ENCODE measurements at places on chromosomes 12 and 14.

DNA sequence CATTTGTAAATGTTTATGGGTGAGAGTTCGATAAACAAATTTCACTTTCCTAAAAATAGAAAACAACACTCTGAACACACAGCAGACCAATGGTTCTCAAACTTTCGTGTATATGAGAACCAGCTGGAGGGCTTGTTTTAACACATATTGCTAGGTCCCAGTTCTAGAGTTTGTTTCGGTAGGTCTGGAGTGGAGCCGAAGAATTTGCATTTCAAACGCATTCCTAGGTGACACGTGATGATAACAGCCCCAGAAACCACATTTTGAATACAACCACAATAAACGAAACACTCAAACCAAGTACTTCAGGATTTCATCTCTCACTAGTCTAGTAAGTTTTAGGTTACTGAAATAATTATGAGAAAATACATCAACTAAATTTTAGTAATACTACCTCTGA lies 17.1 kb downstream of the SEC23A start:
- no peak for DNase-seq

GRCh38 chr12:92051441-92051840 lies 94.2 kb downstream of the BTG1 start:
- DNase-seq, result no peak

- no peak for DNase-seq
Measured at GRCh38 chr12:106333010-106333409, 24.5 kb upstream of the POLR3B start.

GRCh38 chr12:121057794-121058193 lies 18.7 kb upstream of the OASL start:
- DNase-seq, result no peak

DNA sequence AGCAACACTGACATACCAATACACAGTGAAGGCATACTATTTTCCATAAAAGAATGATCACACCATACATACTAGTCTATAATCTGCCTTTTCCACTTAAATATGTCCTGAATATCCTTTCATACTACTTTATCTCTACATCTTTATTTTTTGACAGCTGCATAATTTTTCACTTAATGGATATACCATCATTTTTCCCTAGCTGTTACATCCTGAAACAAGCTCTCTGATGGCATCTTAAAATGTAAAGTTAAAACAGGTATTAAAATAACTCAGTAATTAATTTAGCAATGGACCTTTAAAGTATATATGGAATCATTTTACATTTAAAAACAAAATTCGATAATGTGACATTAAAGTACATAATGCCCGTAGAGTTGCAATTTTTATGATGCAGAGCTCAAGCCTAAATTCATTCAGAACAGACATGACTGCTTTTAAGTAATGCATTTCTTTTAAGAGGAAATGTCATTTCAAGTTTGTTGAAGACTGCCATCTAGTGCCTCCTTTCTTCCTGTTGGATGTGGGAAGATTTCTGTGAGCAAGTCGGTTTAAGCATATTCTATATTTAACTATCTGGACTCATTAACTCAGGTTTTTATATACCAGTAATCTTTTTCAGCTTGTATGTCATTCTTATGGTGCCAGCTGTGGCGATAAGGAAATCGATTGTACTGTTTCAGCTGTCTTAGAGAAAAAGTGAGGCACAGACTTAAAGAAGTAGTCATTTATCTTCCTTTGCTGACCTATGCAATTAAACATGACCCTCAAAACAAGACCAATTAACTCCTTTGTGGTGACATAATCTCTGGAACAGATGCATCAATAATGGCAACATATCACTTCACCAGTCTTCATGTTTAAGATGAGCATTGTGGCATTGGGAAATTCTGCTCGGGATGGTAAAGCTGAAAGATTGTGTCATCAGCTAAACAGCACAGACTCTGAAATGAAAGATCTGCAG lies 20.3 kb downstream of the PRICKLE1 start:
- DNase-seq, result peak; percentile 41

DNA sequence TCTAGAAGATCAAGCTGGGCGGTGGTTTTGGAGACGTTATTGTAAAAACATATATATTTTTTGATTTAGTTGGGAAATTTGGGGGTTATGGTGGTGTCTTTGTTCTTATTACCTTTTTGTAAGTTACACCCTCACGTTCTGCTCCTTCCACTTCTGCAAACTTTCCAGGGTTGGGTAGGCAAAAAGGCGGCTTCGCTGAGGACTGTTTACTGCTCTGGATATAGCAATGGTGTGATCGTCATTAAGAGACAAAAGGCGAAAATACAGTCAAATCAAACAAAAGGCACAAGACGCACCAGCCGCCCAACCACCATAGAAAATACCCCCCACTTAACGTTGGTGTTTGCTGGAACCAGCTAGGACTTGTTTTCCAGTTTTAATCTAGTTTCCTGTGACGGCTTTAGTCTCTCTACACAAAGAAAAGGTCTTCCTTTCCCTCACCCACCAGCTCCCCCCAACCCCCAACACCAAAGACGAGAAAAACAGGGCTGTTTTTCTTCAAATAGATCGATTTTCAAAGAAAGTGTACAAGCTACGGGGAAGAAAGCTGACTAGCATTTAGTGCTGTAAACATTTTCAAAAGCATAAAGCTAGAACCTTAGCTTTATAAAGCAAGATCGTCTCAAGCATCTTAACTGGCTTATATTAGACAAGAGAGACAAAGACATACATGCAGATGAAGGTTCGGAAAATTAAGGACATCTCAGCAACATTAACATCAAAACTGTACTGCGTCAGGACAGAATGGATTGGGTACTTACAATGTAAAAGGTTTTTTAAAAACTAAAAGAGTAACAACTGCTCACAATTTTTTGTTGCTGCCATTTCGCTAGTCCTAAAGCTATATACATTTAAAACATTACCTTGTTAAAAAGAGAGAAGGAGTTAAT lies 2.0 kb upstream of the SETD1B start:
- DNase-seq, result no peak

GRCh38 chr12:113899561-113900471 lies 66.3 kb downstream of the RBM19 start:
- no peak for DNase-seq

- DNase-seq, result peak; percentile 51
Measured at GRCh38 chr14:70177081-70177800, 11.5 kb downstream of the SLC8A3 start.

DNA sequence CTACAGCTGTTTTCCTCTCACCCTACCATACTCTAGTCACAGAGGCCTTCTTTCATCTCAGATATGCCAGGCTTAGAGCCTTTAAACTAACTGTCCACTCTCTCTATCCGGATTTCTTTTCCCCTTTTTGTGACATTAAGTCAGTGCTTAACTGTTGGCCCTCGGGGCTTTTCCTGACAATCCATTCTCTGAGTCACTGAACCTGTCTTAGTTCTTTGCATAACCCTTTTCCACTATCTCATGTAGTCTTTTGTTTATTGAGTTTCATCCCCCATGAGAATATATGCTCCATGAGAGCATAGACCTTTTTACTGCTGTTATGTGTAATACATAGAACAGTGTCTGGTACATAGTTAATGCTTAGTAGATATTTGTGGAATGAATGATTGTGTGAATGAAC lies 68.7 kb downstream of the PLEKHA5 start:
- no peak for DNase-seq

DNA sequence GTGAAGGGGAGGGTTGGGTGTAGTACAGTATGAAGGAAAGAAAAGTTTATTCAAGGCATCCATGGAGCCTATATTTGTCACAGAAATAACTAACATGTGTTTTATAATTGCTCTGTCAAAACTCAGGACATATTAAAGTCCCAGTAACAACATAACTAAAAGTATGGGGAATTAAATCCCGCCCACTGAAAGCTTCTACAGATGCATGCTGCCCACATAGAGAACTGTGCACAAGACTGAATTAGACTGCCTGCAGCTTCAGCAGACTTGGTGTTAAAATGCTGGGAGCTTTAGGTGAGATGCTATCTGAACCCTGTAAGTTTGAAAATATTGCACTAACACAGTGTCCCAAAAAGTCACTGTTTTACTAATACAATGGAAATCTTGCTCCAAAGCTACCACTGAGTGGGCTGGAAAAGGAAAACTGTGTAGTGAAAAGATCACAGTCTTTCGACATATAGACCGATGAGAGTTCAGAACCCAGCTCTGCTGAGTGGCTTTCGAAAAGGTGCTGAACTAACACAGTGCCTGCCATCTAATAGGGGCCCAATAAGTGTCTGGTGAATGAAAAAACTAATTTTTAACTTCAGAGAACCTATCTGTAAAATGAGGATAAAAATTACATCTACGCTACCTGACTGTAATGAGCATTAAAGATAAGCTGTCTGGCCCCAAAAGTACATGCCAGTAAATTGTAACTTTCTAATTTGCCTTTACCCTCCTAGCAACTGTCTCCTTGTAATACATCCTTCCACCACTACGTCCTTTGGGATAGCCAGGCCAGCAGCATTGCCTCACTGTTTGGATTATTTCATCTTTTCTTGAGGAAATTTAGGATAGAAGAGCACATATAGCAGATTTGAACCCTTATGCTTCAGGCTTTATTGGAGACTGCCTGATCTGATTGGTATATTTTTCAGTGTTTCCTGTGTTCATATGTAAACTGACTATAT lies 237.6 kb downstream of the BCAT1 start:
- no peak for DNase-seq

GRCh38 chr12:48334808-48335207 lies 15.9 kb downstream of the ZNF641 start:
- no peak for DNase-seq

GRCh38 chr14:34000396-34000795 lies 49.5 kb upstream of the EGLN3 start:
- no peak for DNase-seq

DNA sequence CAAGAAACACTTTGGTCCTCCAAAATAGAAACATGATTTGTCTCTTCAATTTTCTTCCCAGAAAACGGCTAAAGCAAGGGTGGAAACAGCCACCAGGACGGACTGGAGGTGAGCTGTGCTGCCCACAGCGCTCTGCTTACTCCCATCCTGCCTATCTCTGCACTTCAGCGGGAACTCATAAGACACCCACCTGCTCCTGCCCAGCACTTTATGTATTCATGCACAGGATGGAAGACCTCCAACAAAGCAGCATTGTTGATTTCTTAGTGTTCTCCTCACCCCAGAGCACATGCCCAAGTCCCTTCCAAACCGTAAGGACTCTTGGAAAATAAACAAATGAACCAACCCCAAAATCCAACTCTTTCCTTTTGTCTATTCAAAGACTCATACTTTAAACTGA lies 277.2 kb downstream of the MED13L start:
- DNase-seq, result no peak

DNA sequence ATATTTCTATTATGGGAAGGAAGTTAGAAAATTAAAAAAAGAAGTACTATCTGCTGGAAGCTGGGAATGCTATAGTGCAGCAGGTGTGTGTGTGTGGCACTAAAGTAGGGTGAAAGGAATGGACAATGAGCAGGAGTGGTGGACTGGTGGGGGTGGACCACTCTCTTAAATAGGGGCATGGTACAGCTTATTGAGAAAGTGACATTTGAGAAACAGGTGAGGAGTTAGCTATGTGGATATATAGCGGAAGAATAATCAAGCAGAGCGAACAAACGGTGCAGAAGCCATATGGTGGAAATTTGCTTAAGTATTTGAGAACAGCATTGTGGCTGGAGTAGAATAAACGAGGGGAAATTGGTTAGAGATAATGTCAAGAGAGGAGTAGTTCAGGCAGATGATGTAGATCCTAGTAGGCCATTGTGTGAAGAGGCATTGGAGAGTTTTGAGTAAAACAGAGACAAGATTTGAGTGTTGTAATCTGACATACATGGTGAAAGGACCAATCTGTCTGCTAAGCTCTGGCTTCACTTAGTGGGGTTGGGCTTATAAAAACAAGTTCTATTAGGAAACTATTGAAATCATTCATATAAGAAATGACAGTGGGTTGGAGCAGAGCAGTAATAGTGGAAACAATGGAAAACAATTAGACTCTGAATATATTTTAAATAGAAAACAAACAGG lies 149.2 kb upstream of the SYT10 start:
- peak; percentile 46 for DNase-seq

- no peak for DNase-seq
Measured at GRCh38 chr14:33229269-33229929, 290.7 kb downstream of the NPAS3 start.

- DNase-seq, result no peak
Measured at GRCh38 chr14:104420990-104421389, 158.6 kb upstream of the C14orf180 start.

DNA sequence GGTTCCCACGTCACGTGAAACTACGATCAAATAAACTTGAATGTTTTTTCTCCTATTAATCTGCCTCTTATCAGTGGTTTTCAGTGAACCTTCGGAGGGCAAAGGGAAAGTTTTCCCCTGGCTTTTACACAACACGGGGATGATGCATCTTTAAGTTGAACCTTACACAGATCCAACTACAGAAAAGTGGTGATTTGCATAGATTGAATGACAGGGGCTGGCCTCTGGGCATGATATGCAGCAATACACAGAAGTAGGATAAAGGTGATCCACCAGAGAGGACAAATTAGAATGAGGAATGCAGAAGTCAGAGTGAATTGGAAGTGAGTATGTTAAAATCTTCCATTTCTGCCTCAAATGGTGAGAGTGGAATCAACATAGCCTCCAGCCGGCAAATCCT lies 11.6 kb downstream of the GSG1 start:
- DNase-seq, result no peak

DNA sequence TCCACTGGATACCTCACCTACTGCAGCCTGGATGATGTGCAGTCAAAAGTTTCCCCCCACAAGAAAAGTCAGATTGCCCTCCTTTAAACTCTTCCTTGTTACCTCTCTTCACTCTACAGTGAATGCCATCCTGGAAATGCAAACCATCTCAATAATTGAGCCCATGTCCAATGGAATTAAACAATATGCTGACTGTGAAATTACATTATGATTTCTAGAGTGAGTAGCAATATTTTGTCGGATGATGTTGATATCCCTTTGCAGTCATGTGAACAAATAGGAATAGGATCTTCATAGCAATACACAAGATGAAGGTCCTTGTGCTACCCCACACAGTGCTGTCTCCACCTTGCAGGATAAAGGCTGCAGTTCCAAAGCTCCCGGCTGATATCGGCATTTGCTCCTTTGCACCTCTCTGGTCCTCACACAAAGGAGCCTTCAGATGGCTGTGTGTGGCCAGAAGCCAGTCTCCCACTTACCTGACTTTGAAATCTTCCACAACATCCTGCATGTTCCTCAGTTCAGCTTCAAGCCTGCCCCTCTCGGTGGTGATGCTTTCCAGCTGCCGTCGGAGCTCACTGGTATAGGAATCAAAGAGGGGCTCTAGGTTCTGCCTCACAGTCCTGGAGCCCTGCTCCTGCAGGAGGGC lies 1.5 kb downstream of the KRT75 start:
- DNase-seq, result no peak

DNA sequence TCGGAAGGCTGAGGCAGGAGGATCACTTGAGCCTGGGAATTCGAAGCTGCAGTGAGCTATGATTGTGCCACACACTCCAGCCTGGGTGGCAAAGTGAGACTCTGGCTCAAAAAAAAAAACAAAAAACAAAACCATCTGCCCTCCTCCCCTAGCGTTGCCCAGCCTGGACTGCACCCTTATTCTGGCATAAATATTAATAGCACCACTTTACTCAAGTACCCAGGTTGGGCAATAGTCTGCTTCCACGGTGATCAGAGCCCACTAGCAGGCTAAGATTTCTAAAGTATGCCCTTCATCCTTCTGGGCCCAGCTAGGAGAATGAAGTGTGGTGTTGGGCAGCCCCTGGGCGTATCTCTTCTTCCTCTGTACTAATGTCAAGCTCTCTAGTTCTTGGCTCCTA lies 33.3 kb downstream of the KCTD10 start:
- peak; percentile 13 for DNase-seq
